Forelimb muscle (tissue), 1 donor: ENCODE measurements at places on chromosomes 16 and 17. TPM values are rescaled to one million over a fixed set of nuclear protein-coding genes. Genes with fewer than 3 reads are reported as not detected.

DNA sequence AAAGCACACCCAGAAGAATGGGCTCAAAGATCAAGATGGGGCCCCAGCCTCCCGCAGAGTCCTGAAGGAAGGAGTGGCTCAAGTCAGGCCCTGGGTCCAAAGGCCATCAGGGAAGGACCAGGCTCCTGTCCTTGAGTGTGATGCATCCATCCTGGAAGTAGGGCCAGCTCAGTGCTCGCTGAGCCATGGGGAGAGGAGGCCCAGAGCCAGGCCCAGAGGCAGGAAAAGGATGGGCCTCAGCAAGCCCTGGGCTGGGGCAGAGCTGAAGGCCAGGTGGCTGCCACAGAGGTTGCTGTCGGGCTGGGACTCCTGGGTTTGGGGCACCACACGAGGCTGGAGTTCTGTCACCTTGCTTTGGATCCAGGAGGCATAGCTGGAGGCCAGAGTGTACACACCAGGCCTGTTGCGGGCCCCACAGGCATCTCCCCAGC, 3.7 kb downstream of the PRSS8 start:
- DNase-seq = no peak

DNA sequence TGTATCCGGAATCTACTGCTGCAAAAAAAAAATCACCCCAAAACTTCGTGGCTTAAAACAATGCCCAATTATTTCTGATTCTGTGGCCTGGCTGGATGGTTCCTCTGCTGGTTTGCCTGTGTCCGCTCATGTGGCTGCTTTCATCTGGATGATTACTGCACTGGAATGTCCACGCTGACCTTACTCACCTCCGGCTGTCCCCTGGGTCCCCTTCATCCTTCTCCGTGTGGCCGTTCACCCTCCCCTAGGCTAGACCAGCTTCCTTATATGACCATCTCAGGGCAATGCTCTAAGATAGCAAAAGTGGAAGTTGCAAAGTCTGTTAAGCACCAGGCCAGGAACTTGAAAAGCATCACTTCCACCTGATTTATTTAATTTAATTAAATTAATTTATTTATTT, 31.4 kb upstream of the SPNS2 start:
- no peak for DNase-seq

DNA sequence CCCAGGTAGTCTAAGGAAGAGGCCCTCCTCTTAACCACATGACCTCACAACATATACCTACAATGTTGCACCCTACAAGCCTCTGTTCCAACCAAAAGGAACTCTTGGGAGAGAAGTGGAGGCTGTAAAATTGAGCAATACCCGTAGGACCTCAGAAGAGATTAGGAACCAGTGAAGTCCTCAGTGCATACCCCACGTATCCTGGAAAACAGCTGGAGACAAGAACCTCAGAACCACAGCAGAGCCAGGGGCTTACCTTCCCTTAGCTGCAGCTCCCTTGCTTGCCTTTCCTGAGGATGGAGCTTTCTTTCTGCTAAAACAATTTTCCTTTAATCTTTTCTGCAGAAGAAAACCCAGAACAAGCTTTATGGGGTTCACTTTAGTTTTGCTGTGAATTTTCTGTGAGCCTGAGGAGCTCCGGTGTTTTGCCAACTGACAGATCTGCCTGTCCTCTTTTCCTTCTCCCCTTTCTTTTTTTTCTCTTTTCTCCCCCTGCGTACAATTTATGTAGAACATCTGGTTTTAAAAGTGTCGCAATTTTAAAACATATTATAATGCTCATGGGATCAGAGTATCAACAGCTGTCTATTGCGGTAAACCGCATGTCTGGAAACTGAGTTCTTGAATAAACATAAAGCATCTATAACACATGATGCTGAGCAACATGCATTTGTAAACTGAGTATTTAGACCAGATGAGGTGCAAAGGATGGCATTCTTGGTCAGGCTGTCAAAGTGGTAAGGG, 226.4 kb upstream of the MAF start:
- DNase-seq = no peak

GRCh38 chr16:4217204-4218131, 24.4 kb downstream of the SRL start:
- DNase-seq = peak; percentile 41

DNA sequence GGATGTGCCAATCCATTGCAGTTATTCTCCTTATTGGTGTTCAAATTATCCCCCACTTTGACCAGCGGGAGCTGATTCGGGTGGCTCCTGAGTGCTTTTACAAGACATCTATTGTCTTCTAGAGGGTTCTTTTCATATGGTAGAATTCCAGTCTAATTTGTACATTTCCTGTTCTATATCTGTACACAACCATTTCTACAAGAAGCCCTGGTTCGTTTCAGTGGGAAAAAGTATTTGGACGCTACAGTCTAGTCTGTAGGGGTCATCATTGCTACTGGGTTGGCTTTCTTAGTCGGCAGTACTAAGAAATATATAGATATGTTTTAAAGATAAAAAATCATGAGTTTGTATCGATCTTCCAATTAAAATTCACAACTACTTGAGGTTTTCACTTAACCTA, 262.6 kb downstream of the MAP2K6 start:
- DNase-seq = no peak

- DNase-seq = no peak
Measured at GRCh38 chr17:75894049-75894733, 2.6 kb downstream of the TRIM65 start.

DNA sequence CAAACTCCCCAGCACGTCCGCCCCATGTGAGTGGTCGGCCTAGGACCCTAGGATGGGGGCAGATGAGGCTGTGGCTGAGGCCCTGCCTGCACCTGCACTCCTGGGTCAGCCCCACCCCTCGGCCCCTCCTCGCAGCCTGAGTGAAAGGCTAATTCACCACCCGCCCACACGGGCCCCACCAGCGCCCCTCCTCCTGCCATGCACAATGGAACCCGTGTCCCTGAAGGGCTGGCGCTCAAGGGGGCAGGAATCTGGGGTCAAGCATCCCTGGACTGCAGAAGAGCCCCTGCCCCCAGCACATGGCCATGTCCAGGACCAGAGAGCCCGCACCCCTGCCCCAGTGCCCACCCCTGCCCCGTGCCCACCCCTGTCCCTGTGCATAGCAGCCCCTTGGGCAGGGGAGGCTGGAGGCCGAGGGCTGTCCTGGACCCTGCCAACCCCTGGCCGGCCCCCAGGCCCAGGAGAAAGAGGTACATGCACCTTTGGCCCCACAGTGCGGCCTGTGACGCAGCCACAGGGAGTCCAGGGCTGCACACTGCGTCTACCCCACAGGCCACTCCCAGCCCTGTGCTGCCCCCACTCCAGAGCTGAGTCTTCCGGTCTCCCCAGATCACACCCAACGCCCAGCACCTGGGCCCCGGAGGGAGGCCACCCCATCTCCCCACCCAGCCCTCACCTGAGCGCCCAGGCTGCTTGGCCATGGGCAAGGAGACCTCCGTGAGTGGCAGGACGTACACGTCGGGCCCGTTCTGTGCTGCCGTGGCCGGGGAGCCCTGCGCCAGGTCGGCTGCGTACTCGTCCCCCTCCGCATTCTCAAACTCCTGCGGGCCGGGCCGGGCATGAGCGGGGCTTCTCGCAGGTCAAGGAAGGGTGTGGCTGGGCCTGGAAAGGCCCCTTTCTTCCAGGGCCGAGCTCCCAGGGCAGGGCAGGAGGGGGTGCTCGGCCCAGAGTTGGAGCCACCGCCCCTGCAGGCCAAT, 34.6 kb upstream of the PVALEF start:
- DNase-seq = no peak

DNA sequence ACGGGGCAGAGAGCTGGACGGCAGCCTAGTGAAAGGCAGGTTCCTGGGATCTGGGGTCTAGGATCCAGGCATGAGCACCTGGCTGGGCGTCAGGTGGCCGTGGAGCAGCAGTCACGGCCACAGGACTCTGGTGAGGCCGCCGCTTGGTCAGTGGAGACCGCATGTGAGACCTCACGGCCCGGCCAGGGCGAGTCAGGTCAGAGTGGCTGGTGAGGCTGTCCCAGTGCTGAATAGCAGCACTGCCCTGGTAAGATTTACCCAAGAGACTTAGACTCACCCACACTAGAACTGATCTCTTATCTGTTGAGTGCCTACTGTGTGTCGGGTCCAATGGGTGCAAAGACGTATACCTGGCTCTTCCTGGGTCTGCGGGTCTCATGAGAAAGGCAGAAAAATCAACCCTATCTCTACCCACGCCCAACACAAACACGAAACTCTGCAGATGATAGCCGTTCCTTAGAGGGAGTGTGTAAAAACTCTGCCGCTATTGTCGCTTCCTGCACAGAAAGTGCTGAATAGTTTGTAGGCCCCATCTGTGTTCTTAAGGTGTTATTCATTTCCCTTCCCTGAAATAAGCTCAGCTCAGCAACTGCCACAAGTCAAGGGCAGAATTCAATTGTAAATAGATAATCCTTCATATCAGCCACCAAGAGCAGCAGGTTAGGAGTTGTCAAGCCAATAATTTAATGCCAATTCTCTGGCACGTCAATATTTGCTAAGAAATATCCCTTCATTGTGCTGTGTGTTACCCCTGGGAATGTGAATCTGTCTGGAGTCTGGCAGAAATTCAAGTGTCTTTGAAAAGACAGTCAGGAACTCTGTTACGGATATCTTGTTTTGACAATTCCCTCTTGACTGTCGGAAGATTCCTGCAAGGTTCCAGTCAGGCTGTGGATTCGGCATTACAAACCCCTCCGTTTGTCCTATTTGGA, 240.0 kb downstream of the NTN1 start:
- no peak for DNase-seq

DNA sequence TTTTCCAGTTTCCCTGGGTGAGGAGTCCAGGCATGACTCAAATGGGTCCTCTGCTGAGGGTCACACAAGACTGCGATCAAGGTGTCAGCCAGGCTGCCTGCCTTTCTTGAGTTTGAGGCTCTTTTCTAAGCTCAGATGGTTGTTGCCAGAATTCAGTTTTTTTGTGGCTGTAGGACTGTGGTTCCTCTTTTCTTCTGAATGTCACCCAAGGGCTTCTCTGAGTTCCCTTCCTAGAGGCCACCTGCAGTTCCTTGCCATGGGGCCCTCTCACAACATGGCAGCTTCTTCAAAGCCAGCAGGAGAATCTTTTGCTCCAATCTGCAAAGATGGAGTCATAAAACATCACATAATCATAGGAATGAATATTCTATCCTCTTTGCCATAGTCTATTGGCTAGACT, 17.5 kb downstream of the LIMD2 start:
- no peak for DNase-seq

DNA sequence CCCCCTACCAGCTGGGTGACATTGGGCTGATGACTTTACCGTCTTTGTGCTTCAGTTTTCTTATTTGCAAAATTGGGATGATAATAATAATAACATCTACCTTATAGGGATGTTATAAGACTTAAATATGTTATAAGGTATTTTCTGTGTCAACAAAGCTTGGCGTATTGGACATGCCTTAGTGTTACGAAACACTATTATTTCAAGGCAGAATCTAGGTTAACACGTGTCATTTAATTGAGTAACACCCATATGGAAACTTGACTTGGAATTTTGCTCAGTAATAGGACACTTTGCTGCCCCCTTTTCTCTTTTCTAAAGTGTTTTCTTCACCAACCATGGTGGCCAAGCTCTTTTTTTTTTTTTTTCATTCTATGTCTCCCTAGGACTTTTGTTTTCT, 294.2 kb upstream of the SALL1 start:
- DNase-seq = no peak

MYOCD gene
- polyA plus RNA-seq = 0.70 TPM

TBC1D24 gene
- polyA plus RNA-seq = 25.1 TPM

C16orf54 gene
- polyA plus RNA-seq = 0.40 TPM

TAOK2 gene
- polyA plus RNA-seq = 33.1 TPM

MT1G gene
- not detected for polyA plus RNA-seq

NACA2 gene
- 1.0 TPM for polyA plus RNA-seq

ZKSCAN2 gene
- polyA plus RNA-seq = 5.0 TPM
